ENCODE measurements at places on chromosomes 6 and 20. TPM values are rescaled to one million over a fixed set of nuclear protein-coding genes. Genes with fewer than 3 reads are reported as not detected.

GRCh38 chr20:62887860-62888239 is 26.2 kb upstream of the TCFL5 start:
- DNase-seq: no peak

GRCh38 chr6:126293891-126294524 is 45.9 kb upstream of the CENPW start:
- DNase-seq: no peak

PNPLA1 gene
- polyA plus RNA-seq: not detected

DNA sequence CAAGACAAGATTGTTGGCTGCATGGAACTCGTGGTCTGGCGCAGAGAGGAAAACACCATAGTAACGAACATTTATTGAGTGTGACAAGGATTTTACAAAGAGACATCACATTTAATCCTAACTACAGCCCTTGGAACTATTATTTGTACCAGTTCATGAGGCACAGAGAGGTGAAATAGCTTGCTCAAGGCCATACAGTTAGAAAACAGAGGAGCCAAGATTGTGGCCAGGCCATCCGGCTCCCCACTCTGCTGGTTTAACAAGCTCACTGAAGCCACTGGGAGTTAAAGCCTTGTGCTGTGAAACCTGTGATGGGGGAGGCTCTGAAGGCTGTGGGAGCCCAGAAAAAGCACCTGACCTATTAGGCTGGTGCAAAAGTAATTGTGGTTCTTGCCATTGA is 74.9 kb upstream of the ZNFX1 start:
- DNase-seq: no peak

DNA sequence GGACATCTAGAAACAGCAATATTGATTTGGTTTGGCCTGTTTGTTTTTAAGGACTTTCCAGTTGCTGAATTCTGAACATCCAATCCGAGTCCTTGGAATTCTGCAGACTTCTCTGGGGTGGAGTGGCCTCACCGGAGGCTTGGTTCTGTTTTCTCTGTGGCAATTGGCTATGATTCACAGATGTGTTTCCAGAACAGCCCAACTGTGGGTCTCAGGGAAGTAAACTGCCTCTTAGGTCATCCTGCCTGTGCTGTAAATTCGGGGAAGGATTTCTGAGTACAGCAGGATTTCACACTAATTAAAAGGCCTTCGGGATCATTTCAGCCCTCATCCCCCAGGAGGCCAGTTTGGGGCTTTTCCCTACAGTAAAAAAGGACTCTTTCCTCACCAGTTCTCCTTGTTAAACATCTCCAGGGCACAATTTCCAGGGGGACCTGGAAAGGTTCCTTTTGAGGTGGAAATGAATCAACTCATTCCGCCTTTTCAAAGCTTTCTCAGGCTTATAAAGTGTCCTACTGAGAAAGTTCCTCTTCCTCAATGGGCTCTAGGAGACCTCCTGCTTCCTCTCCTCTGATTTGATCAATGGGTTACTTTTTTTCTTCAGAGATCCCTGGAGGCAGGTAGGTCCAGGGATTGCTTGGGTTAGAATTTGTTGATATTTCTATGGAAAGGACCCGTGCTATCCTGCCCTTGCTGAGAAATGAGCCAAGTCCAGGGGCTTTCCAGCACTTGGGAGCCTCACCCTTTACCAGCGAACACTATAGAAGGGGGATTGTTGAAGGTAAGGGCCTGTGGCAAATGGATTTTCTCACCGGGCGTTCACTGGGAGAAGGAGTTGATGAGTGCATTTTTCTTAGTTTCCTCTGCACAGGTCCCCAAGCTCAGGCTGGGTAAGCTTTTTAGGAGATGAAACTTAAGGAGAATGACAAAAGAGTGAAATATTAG is 114.6 kb downstream of the CLIC5 start:
- no peak for DNase-seq

Data from CD4-positive, alpha-beta memory T cell (primary cell).